Muscle of leg (tissue), 16 donors: ENCODE measurements at places on chromosomes 7 and 10. TPM values are rescaled to one million over a fixed set of nuclear protein-coding genes. Genes with fewer than 3 reads are reported as not detected.

SLIT1 gene
- total RNA-seq, result 0.35 TPM

TFR2 gene
- 0.22 TPM for total RNA-seq

TMEM184A gene
- 0.49 TPM for total RNA-seq

DNA sequence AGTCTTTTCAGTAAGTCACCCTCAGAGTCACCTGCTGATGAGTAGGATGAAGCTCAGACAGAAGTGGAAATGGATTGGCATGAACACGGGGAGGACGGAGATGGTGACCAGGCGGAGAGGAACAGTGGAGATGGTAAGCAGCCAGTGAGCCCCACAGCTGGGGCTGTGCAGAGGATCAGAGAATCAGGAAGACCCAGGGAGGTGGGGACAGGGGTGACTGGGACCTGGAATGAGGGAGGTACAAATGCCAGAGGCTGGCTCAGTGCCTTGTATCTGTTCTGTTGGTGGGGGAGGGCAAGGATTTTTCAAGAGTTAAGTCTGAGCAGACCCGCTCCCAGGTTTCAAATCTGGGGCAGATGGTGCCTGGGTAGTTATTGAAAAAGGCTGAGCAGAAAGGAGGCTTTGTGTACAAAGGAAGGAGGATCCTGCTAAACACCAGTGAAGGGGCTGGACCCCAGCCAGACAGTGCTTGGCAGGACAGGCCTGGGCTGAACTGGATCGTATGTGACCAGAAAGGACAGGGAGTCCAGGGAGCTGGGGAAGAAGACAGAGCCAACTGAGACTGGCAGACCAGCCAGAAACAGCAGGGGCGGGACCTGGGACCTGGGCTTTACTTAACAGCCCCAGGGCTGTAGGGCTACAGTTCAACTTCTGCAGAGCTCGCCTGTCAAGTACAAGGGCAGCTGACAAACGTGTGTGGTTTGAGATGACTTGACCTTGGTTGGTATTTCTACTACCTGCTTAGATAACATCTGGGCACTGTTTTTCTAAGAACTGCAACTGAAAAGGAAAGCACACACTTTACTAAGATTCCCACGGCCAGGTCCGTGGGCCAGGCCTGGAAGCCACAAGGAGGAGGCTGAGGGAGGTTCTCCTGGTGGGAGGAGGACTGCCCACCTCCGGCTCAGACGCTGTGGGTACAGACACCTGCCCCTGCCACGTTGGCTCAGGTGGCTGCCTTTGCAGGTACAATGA is 13.2 kb upstream of the FRMPD2 start:
- H3K4me1 ChIP-seq, result peaks cover 10% of the 10 kb centered on the region
- H3K27ac ChIP-seq, result no peak overlapping the region
- peak; percentile 40 for DNase-seq
- H3K27me3 ChIP-seq, result peaks cover 5% of the 10 kb centered on the region
- no peak overlapping the region for H3K4me3 ChIP-seq

ZNF485 gene
- total RNA-seq, result 5.1 TPM

DNA sequence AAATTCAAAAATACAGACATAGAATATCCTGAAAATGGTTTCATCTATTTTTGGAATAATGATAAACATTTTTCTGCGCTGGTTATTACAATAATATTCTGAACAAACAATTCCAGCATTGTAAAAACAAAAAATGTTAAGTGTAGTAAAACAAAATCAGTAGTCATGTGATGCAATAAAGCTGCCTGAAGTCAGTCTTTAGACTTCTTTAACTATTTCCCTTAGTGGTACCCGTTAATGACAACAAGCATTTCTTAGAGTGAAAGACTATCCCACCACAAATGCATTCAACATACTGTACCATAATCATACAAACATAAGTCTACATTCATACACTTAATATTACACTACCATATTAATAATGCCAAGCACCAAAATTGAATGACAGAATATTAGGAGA is 1.6 kb downstream of the SKAP2 start:
- no peaks in the 10 kb centered on the region for H3K36me3 ChIP-seq
- no peak overlapping the region for H3K4me3 ChIP-seq
- no peak for DNase-seq
- H3K27me3 ChIP-seq, result peaks cover 25% of the 10 kb centered on the region
- no peak overlapping the region for H3K27ac ChIP-seq

DNA sequence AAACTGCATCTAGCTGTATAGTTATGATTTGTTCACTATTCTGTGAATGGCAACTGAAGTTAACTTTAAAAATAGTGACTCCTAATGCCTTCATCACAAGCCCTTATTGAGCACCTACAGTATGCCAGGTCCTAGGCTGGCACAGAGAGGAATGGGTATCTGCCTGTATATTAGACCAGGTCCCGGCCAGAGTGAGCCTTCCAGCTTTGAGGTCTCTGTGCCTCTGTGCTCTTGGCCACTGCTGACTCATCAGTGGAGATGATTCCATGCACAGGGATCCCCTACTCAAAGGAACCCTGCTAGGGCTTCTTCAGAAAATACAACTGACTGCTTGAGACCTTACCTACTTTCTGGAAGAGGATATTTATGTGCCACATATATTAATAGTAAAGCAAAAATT is 118.4 kb downstream of the GFRA1 start:
- no peaks in the 10 kb centered on the region for H3K27me3 ChIP-seq
- no peak overlapping the region for H3K4me3 ChIP-seq
- no peak for DNase-seq
- no peaks in the 10 kb centered on the region for H3K36me3 ChIP-seq
- peaks cover 12% of the 10 kb centered on the region for H3K4me1 ChIP-seq

DNA sequence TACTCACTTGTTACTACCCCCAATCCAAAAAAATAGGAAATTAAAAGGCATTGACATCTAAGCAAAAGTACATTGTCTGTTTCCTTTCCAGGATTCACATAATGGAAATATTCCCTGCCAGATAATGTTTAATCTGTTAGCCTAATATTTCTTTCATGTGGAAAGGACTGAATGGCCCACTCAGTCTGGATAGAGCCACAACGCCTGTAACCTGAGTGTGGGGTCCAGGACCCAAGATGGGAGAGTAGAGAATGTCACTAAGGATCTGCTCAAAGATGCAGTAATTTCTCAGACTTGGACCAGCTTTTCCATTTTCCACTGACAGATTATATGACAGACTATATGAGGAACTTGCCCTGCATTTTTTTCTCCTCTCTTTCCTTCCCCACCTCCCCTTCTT is 1088.9 kb downstream of the KCNMA1 start:
- peaks cover 2% of the 10 kb centered on the region for H3K4me1 ChIP-seq
- H3K27ac ChIP-seq, result no peak overlapping the region
- peak; percentile 85 for DNase-seq

DNA sequence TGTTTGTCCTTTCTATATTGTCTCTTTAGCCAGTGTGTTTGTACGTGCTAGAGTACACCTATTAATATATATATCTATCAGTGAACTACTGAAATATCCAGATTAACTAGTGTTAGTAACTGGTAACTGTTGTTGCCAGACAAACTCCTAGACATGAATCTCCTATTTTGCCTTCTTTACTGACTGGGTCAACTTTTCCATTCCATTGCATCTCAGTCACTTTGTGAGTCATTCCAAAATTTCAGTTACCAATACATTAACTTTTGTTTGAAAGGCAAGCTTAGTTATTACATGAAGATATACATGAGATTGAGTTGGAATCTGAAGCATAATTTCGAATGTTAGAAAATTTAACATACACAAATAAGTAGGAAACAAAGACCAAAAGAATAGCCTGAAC is 51.4 kb downstream of the BTAF1 start:
- H3K27me3 ChIP-seq, result no peaks in the 10 kb centered on the region
- no peaks in the 10 kb centered on the region for H3K4me1 ChIP-seq
- no peak for DNase-seq
- H3K4me3 ChIP-seq, result no peak overlapping the region
- peaks cover 3% of the 10 kb centered on the region for H3K36me3 ChIP-seq

AZGP1 gene
- 0.75 TPM for total RNA-seq

DNA sequence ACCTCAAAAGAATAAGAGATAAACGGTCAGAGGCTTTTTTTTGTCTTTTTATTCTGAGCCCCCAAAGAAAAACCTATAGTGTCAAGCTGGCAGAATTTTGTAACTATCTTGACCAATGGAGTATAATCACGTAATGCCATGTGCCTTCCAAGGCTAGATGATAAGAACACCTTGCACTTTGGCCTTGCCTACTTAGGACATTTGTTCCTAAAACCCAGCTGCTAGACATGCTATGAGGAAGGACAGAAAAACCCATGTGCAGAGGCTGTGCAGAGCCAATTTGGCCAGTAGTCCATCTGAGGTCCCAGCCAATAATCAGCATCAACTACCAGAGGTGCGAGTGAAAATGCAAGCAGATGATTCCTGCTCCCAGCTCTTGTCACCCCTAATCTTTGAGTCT is 69.9 kb downstream of the EPDR1 start:
- no peak overlapping the region for H3K4me3 ChIP-seq
- H3K27me3 ChIP-seq, result no peaks in the 10 kb centered on the region
- H3K4me1 ChIP-seq, result no peaks in the 10 kb centered on the region
- H3K27ac ChIP-seq, result no peak overlapping the region
- DNase-seq, result no peak
- H3K36me3 ChIP-seq, result no peaks in the 10 kb centered on the region

DNA sequence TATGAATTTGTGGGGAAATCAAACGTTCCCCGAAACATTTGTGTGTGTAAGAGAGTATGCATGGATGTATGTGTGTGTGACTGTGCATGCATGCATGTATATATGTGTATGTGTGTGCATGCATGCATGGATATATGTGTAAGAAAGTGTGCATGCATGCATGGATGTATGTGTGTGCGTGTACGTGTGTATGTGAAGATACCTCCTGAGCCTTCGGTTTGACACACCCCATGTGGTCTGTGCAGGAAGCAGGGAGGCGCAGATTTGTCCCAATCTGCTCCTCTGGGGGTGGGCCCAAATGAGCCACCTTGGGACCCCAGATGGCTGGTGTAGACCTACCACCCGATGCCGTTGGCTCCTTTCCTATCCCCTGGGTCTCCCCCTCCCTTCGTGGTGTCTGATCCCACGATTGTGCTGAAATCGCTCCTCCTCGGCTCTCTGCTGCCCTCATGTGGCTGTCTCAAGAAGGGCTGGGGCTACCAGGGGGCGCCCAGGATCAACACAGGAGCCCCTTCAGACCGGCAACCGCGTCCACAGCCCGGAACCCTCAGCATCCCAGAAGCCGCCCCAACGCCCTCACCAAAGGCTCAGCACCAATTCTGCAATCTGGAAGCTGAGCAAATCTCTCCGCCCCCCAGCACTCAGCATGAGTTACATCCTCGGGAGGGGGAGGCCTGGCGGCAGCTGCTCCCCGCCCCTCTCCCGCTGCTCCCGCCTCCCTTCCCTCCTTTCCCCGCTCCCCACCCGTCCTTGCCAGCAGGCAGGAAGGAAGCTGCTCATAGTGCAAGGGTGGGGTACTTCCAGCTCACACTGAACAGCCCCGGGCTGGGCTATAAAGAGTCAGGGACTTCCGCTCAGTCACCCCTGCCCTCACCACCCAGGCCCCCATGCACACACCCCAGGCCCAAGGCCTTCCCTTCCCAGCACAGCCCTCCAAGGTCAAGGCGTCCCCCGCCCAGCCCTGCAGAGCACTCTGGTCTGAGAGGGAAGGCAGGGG is 2.3 kb upstream of the NOS3 start:
- peak; percentile 85 for DNase-seq
- peaks cover 15% of the 10 kb centered on the region for H3K4me1 ChIP-seq
- H3K4me3 ChIP-seq, result no peak overlapping the region
- peak overlapping the region; percentile 73 for H3K27ac ChIP-seq

GLRX3 gene
- 59.5 TPM for total RNA-seq

DNA sequence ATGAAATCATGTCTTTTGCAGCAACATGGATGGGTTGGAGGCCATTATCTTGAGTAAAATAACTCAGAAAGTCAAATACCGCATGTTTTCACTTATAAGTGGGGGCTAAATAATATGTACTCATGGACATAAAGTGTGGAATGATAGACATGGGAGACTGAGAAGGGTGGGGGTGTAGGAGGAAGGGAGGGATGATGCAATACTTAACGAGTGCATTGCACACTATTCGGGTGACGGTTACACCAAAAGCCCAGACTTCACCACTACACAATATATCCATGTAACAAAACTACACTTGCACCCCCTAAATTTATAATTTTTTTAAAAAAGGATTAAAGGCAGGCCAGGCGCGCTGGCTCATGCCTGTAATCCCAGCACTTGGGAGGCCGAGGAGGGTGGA is 13.6 kb downstream of the LGI1 start:
- no peaks in the 10 kb centered on the region for H3K36me3 ChIP-seq
- H3K27ac ChIP-seq, result no peak overlapping the region
- no peak for DNase-seq
- no peaks in the 10 kb centered on the region for H3K27me3 ChIP-seq
- no peak overlapping the region for H3K4me3 ChIP-seq
- no peaks in the 10 kb centered on the region for H3K4me1 ChIP-seq

DNA sequence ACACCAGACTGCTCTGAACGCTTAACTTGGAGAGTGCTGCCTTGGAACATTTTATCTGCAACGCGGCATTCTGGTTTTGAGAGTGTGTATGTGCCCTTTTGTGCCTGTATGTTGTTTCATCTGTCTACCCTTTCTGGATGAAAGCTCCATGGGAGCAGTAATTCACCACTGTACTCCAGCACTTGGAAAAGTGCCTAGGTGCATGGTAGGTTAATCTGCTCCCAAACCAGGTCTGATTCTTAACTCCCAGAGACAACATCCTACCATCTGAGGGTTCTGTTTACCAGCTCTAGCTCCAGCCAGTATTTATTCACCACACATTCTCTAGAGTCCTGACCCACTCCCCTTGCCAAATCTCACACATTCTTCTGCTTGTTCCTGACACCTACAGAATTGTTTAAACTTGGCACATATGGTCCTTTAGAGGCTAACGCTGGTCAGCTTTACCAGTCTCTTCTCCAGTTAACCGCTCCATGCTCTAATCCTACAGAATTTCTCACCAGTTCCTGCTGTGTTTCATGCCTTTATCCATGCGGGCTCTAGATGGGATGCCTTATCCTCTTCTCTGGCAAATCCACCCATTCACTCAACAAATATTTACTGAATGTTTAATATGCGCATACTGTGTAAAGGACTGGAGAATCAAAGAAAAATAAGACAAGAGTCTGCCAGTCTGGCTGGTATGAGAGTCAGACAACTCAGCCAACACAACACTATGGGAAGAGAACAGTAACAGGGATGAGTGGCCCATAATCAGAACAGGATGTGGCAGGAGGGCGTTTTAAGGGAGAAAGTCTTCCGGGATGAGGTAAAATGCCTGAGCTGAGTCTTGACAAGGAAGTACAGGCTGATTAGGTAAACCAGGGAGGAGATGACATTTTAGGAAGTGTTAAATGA is 46.3 kb downstream of the MTPN start:
- H3K27ac ChIP-seq, result no peak overlapping the region
- no peak for DNase-seq
- peaks cover 5% of the 10 kb centered on the region for H3K4me1 ChIP-seq

GRCh38 chr10:9018195-9019173 is 964.0 kb downstream of the GATA3 start:
- DNase-seq, result no peak
- H3K4me1 ChIP-seq, result no peaks in the 10 kb centered on the region
- no peaks in the 10 kb centered on the region for H3K27me3 ChIP-seq
- H3K27ac ChIP-seq, result no peak overlapping the region
- no peaks in the 10 kb centered on the region for H3K36me3 ChIP-seq
- no peak overlapping the region for H3K4me3 ChIP-seq

TUBB8 gene
- 0.09 TPM for total RNA-seq
